Ovary (tissue), 10 donors: ENCODE measurements at places on chromosomes 6 and 20.

DNA sequence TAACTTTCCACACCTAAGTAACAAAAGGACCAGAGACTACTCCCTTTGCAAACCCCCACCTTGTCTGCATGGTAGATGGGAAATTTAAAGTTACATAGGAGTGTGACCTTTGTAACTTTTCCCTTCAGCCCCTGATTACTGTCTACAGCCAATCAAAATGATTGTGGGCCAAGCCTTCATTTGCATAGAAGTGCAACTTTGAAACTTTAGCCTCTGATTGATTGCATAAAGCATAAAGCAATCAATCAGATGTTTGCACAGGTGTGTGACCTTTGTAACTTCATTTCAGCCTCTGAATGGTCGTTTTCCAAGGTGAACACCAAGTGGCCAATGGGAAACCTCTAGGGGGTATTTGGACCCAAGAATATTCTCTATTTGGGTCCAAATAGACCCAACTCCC lies 46.1 kb downstream of the PRKN start:
- no peak for DNase-seq

DNA sequence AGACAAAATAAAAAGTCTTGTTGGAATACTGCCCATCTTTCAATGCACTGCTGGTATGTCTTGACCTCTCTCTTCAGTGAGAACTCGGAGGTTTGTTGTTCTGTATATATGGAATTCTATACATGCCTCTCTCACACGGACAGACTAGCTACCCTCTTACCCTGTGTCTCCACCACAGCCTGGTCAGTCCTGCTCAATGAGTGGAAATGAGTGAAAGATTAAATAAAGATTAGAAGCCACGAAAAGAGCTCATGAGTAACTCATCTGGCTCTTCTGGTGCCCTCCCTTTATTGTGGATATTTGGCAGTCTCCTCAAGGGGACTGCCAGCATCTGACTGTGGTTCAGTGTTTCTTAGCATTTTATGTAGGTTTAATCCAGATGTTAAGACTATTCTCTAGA lies 262.8 kb upstream of the MAP3K7 start:
- DNase-seq: no peak

DNA sequence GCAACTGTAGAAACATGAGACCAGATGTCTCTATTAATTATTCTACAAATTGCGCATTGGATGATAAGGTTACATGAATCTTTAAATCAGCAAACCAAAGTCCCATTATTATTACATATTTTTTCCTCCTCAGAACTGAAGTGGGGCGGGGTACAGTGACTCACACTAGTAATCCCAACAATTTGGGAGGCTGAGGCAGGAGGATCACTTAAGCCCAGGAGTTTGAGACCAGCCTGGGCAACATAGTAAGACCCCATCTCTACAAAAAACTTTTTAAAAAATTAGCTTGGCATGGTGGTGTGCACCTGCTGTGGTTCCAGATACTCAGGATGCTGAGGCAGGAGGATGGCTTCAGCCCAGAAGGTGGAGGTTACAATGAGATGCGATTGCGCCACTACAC lies 29.0 kb downstream of the HFE start:
- no peak for DNase-seq

GRCh38 chr6:128731249-128732165 lies 151.4 kb upstream of the LAMA2 start:
- no peak for DNase-seq

GRCh38 chr6:26215585-26216358 lies 128.5 kb downstream of the HFE start:
- DNase-seq: peak; percentile 39

GRCh38 chr6:18141805-18142590 lies 12.9 kb downstream of the TPMT start:
- DNase-seq: no peak

- no peak for DNase-seq
Measured at GRCh38 chr6:1094306-1094705, 217.6 kb upstream of the FOXQ1 start.

- no peak for DNase-seq
Measured at GRCh38 chr6:45388328-45388727, 10.6 kb upstream of the SUPT3H start.

DNA sequence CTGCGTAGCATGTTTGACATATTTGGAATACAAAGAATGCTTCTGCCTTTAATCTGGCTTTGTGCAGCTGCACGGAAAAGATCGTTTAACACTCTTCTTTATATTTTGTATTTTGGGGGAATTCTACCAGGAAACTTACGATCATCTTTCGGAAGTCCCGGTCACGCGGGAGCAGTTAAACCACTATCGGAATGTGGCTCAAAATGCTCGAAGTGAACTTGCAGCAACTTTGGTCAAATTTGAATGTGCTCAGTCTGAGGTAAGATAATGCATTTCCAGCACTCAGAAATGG lies 42.3 kb downstream of the CCDC170 start:
- DNase-seq: no peak

DNA sequence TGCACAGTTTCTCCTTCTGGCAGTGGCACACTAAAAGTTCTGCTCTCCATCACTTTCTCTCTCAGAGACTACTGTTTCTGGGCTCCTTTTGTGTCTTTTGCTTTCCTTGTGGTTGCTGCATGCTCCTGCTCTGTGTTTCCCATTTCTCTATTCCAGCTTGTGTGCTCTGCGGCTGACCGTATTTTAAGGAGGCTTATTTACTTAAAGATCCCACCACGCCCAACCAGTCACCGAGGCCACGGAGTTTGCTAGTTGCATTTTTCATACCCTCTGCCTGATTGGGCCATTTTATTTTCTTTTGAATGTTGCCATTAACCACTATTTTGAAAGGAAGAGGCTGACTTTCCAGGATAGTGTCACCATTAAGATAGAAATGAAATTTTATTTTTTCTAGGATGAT lies 626.4 kb upstream of the MMS22L start:
- no peak for DNase-seq

DNA sequence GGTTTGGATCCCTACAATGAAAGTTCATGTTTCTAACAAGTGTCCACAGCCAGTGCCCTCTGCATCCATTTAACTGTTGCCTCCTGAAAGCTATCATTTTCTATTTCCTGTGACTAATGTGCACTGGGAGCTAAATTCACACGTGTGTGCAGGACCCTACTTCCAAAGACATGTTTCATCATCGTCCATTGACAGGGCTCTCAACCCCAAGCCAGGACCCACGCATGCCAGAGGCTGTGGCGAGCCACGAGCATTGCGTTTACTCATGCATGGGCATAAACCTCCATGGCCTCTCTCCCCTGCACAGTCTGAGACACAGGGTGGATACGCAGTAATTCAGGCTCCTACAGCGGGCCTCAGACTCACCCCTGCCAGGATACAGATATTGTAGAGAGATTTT lies 153.2 kb downstream of the MAFB start:
- DNase-seq: no peak

GRCh38 chr6:69421269-69421668 lies 375.5 kb downstream of the LMBRD1 start:
- no peak for DNase-seq

GRCh38 chr6:137652961-137653705 lies 158.9 kb upstream of the OLIG3 start:
- no peak for DNase-seq

DNA sequence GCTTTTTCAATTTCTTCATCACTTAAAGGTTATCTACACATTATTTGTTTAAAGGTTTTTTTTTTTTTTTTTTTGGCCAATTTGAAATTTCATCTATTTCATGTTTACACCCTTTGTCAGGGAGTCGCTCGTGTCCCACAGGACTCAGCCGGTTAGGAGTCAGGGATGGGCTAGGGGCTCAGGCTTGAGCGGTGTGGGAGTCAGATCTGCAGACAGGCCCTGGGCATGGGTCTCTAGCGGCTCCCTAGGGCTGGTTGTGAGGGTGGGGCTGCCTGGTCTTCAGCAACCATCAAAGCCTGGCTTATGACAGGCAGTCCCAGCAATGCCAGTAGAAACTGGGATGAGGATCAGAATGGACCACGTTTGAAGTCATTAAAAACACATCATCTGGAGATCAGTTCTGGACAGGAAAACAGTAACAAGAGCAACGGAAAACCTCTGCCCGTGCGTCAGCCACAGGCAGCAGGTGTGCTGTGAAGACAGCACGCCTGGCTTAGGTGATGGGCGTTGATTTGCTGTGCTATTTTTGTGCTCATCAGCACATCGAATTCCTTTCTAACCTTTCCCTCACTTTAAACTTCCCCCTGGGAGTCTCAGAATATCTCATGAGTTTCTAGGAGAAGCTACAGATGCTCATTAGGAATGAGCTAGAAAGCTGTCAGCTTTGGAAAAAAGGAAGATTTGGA lies 91.3 kb upstream of the MPC1 start:
- no peak for DNase-seq

- DNase-seq: no peak
Measured at GRCh38 chr6:156449128-156449527, 328.1 kb upstream of the ARID1B start.

- no peak for DNase-seq
Measured at GRCh38 chr6:120198033-120198432, 848.5 kb upstream of the MAN1A1 start.

GRCh38 chr20:45153752-45154151 lies 20.9 kb upstream of the PI3 start:
- DNase-seq: no peak

DNA sequence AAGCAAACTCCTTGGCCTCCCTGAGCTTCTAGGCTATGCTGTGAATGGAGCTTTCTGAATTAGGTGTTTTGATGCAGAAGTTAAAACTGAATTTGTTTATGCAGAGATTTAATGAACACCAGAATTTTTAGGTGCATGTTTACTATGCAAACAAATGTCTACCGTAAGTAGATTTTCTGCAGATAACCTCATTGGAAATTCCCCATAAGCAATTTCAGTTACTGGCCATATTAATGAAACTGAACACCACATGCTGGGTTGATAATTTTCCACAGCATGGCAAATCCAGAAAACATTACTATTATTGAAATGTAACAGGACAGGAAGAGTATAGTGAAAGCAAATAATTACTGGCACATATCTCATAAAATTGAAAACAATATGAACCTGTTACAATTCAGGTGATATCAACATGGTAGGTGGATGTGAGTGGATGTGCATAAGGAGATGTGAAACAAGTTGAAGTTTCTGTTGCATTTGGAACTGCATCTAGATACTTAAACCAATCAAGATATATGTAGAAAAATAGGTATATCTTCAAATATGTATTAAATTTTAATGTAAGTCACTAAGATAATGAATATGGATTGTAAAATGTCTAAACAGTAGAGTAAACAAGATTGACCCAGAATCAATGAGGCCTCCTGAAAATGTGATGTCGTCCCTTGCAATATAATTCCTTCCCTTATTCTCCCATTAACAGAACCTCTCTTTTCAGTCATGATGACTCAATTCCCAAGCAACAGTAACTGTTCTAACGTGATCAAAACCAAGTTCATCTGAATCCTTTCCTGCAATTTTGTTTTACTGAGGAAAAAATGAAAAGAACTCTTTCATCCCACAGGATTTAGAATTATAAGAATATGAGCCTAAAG lies 11.0 kb downstream of the PTCHD4 start:
- DNase-seq: no peak

- DNase-seq: no peak
Measured at GRCh38 chr20:2350606-2351005, 30.1 kb upstream of the TGM6 start.

DNA sequence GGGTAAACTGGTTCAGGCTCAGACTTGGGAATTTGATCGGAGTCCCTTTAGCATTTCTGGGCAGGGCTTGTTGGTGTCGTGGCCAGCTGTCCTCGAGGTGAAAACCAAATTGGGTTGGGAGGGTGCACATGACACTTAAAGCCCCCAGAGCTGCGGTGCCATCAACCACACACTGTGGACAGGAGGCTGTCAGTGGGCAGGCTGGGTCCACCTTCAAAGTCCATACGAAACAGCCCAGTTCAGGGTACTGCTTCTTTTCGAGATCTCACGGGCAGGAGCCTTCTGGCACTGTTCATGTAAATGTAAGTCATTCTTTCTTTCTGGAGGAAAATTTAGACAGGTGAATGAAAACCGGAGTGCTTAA lies 7.0 kb downstream of the SYNJ2 start:
- DNase-seq: no peak

- DNase-seq: no peak
Measured at GRCh38 chr6:137025786-137026730, 18.7 kb downstream of the IL20RA start.

GRCh38 chr20:53869466-53870258 lies 200.7 kb downstream of the BCAS1 start:
- DNase-seq: peak; percentile 56

DNA sequence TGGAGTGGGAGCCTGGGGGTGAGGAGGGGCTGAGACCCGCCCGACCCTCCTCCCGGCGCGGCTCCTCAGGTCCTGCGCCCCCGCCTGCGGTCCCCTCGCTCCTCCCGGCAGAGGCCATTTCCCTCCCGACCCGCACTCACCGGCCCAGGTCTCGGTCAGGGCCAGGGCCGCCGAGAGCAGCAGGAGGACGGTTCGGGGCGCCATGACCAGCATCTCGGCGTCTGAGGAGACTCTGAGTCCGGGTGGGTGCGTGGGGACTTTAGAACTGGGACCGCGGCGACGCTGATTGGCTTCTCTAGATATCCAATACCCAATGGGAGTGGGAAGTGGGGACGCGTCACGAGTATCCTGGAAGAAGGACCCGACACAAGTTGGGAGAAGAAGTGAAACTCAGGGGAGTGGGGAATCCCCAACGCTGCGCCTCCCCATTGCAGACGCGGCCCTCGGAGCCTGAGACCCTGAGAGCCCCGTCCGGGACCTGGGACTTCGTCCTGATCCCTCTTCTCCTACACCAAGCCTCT lies at the start of gene HLA-B:
TSS of gene HLA-B (minus strand) at position 234 of the 521 bp plus-strand sequence. CDS start at position 213, 21 bp downstream.
- peak; percentile 94 for DNase-seq

- DNase-seq: no peak
Measured at GRCh38 chr20:23602241-23602640, 3.5 kb downstream of the CST9 start.

GRCh38 chr6:111781041-111781708 lies 92.1 kb downstream of the FYN start:
- peak; percentile 26 for DNase-seq

GRCh38 chr6:89826029-89826528 lies 3.6 kb upstream of the CASP8AP2 start:
- DNase-seq: no peak

GRCh38 chr6:125714441-125715090 lies 34.9 kb upstream of the HEY2 start:
- no peak for DNase-seq

DNA sequence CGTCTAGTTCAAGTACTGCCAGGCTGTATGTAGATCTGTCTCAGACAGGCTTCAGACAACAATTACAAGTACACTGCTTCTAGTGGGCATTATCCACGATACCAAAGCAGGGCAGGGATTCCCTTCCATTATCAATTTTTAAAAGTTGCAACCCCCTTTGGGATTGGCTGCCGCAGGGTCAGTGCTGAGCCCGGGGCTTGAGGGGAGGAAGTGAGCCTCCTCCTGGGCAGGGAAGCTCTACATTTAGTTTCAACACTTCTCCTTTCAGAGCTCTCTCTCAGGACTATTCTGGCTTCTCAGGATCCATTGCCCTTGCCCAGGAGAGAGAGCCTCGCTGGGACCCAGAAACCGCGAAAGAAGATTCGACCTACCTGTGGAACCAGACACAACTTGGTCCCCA lies 1.5 kb downstream of the HTR1B start:
- no peak for DNase-seq
